ENCODE measurements at places on chromosomes 6 and 20.
A peak's percentile ranks its signal among the peaks of the same experiment; 100 is the strongest.

DNA sequence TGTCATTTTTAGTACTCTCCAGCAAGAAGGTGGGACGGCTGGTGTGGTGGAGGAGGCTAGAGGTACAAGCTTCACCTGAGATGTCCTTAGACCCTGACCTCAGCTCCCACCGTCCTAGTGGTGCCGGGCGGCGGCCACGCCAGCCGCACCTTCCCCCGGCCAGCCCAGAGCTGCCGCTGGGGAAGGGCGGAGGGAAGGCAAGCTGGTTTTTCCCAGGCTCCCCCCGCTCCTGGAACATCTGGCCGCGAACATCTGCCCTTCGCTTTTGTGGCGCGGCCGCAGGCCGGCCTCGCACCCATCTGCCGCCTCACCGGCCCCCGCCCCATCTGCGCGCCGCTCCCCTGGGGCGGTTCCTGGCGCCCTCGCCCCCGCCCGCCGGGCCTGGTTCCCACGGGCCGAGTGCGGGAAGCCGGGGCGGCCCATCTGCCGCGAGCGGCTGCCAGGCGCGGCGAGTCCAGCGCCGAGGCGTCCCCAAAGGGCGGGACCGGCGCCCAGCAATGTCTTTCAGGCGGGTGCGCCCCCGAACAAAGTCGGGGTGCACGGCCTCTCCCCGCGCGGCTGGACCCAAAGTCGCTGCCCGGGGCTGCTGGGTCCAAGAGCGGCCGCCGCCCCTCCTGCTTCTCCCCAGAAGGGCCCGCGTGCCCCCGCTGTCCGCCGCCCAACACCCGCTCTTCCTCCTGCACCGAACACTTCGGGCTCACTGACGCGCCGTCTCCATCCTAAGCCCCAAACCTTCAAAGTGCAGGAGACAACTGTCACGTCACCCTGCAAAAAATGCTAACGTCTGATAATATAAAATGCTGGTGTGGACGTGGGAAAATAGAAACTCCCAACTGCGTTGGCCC lies 17.3 kb upstream of the ID1 start:
- no peak for DNase-seq

GRCh38 chr6:154868143-154868594 lies 126.9 kb upstream of the TIAM2 start:
- DNase-seq: peak; percentile 7

DNA sequence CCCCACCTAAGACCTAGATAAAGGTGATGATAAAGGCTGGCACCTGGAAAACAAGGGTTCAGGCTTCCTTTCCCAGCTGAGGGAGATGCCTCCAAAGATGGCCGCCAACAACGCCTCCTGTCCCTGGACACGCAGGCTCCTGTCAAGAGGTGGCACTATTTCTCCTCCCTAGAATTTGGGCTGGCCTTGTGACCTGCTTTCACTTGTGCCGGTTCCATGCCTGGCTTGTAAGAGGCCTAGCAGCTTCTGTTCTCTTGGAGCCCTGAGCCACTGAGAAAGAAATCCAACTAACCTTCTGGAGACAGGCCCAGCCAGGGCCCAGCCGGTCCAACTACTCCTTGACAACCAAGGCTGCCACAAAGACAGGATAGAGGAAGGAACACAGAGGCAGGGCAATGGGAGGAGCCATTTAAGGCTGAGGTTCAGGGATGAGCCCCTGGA lies 60.2 kb upstream of the RALY start:
- peak; percentile 45 for DNase-seq

- no peak for DNase-seq
These were observed 31.9 kb upstream of the MRGBP start for GRCh38 chr20:62764156-62764935.

GRCh38 chr6:1365686-1366085 lies 23.7 kb upstream of the FOXF2 start:
- DNase-seq: no peak

DNA sequence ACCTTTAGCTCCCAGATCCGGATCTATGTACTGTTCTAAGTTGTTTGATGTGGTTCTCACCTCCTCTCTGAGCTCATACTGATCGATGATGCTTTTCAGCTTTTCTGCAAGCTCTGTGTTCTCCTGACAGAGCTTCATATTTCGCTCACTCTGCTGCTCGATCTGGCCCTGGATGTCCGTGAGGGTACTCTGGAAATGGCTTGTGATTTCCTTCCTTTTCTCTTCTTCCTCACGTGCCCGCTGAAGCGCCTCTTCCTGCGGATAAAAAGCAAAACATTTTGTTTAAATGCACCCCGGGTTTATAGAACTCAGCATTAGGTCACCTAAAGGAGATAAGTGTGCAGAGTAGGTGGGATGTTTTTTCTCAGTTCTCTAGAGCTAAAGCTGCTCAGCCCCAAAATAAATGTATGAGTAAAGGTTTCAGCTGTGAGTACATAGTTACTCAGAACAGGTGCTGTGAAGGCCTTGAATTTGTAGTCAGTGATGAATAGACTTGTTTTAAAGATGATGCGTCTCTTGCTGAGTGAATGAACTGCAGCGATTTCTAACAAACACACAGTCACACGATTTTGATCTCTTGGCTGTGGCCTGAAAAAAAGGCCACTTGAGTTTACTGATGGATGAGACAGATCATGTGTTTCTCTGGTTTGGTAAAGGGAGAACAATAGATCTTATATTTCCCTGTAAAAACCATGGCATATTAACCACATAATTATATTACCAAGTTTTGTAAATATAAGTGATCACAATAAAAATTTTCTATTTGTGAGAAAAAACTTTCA lies 29.1 kb downstream of the TXLNB start:
- DNase-seq: no peak

DNA sequence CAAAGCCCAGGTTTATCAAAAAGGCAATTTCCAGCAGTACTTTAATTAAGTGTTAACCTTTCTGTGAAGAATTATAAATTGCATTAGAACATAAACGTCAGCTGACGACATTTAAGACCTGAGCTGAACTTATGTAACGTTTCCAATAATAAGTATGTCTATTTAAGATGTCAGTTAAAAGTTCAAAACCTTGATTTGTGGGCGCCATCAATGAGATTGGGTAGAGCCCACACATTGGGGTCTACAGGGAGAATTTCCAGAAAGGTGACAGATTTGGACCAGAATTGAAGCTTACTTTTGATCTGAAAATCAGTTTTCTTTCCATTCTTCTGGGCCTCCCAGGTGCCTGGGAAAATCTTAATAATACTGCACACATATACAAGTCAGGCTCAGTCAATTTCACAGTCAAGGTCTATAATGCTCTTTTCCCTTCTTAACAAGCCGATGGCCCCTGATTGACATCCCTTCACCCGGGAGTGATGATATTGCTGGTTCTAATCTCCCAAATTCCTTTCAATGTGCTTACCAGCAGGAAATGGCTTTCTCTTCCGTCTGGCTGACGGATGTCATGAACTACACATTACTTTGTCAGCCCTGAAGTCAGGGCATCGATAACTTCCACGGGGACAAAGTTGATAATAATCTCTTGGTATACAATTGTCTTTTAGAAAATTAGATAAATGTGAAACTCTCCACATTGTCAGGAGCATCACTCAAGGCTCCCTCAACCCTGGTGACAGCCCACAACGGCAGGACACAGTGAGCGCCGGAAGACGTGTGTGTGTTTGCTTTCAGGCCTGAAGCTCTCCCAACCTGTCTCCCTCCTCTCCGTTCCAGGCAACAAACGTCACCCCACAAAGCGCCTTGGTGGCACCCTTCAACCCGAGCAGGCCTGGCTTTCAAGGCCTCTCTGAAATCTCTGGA lies 396.5 kb upstream of the CNR1 start:
- DNase-seq: no peak

GRCh38 chr6:113464536-113464935 lies 392.6 kb upstream of the MARCKS start:
- no peak for DNase-seq

DNA sequence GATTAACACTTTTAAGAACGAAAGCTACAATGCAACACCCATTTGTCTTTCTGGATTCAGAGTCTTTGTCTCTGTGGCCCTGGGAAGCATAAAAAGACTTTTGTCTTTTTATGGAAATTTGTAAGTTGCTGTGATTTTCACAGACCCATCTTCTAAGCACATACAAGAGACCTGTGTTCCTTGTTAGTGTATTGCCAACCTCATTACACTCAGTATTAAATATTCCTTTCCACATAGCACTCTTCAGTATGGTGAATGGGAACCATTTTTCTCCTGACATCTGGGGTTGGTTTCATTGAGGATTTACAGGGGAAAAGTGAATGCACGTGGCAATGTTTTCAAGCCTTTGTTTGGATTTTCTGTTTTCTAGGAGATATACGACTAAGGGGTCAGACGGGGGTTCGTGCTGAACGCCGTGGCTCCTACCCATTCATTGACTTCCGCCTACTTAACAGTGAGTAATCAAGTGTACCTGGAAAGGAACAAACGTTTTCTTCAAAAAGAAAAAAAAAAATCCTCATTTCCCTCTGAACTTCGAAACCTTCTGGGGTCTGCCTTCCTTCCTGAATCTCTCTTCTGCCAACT lies 141.7 kb downstream of the MTFR2 start:
- no peak for DNase-seq

- no peak for DNase-seq
These were observed 795.9 kb downstream of the MAFB start for GRCh38 chr20:39893003-39893685.

DNA sequence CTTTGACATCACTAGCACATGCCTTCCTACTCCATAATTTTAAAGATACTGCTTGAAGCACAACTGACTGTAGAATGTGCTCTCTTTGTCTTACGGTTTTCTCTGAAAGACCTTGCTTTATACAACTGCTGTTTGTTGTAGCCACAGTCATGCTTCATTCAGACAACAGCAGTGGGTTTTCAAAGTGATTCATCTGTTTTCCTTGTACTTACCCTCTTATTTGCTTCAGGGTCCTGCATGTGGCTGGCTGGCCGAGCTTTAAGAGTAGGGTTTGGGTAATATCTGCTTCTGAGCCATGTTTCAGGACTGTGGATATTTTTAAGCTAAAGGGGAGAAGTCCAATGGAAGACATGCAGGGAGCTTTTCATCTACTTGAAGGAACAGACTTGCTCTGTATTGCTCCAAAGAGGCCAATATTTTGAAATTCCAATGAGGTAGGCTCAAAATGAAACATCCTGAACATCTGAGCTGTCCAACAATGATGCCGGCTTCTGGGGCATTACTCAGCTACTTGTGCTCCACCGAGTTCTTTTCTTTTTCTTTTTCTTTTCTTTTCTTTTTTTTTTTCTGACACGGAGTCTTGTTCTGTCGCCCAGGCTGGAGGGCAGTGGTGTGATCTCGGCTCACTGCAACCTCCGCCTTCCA lies 160.2 kb upstream of the SGK1 start:
- DNase-seq: no peak

GRCh38 chr6:99668036-99668705 lies 61.5 kb downstream of the PRDM13 start:
- DNase-seq: no peak

DNA sequence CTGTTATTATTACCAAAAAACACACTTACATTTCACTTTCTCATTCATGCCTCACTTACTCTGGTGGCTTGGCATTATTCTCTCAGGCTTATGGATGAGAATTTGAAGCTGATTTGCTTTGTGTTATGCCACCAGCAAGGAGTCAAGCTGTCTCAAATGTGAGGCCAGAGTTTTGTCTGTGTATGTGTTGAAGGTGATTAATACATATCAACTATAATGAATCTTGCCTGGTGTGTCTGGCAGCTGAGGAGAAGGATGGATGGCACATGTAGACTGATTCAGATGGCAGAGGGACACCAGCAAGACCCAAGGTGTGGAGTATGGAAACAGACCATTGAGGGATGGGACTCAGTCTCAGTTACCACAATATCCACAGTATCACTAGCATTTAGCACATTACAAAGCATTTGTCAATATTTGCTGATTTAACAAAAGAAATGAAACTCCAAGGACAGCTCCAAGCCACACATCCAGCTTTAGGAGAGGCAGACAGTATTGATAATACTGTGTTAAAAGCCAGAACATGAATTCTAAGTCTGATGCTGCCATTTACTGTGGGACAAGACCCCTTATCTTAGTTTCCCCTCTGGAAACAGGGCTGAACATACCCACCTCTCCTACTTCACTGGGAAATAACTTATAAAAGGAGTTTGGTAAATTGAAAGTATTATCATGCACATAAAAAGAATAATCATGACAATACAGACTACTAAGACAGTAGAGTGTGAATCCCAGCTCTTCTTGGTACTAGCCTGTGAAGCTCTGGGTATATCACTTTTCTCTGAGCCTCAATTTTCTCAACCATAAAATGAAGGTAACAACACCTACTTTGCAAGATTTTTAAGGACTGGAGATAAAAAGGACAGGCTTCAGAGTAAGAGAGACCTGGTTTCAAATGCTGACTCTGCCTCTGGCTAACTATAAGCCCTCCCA lies 11.2 kb downstream of the BCL2L1 start:
- DNase-seq: no peak

DNA sequence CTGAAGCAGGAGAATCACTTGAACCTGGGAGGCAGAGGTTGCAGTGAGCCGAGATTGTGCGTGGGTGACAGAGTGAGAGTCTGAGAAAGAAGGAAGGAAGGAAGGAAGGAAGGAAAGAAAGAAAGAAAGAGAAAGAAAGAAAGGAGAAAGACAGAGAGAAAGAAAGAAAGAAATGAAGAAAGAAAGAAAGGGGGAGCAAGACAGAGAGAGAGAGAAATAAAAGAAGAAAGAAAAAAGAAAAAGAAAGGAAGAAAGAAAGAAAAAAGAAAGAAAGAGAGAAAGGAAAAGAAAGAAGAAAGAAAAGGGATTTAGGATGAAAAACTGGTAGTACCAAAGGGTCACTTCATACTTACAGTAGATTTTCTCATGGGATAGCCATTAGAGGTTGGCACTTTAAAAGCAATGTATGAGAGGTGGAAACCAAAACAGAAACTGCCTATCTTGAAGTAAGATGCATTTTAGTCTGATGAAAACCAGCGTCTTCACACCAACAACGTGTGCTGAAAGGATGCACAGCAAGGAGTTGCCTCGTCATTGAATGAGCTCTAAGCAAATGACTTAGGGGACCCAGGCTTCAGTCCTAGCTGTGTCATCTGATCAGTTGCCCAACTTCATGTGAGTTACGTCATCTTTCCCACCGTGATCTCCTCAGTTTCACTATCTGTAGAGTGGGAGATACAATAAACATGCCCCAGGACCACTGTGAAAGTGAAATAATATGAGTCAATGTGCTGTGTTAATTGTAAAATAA lies 133.9 kb upstream of the NEDD9 start:
- no peak for DNase-seq

GRCh38 chr6:79180052-79180451 lies 54.4 kb downstream of the HMGN3 start:
- no peak for DNase-seq

GRCh38 chr6:143109196-143109595 lies 48.5 kb downstream of the AIG1 start:
- no peak for DNase-seq

GRCh38 chr6:40499215-40499614 lies 87.9 kb downstream of the LRFN2 start:
- no peak for DNase-seq

DNA sequence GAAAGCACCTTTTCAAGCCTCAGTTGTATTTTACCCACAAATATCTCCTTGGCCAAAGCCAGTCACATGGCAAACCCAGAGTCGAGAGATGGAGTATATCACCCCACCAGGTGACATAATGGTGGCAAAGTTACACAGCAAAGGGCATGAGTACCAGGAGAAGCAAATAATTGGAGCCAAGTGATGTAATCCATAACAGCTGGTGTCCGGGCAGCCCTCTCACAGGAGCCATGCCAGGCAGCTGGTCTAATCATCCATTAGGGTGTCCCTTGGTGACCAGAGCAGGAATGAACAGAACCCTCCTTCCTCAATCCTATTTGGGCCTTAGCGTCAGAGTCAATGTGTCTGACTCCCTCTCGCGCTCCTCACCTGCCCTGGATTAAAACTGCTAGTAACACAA lies 272.1 kb downstream of the LRFN2 start:
- no peak for DNase-seq

Measured in iPS DF 19.7 (cell line).